ENCODE measurements at places on chromosomes 16 and 17. TPM values are rescaled to one million over a fixed set of nuclear protein-coding genes. Genes with fewer than 3 reads are reported as not detected.

The CTRB1 gene
- polyA plus RNA-seq: not detected

The VASN gene
- 0.45 TPM for polyA plus RNA-seq

The GRB7 gene
- not detected for polyA plus RNA-seq

The ST6GALNAC2 gene
- 0.68 TPM for polyA plus RNA-seq

The CRISPLD2 gene
- polyA plus RNA-seq: not detected

The TLCD2 gene
- polyA plus RNA-seq: not detected

The KRT12 gene
- not detected for polyA plus RNA-seq

The GRN gene
- polyA plus RNA-seq: 219 TPM

The ZDHHC1 gene
- polyA plus RNA-seq: 0.33 TPM

The NHERF2 gene
- polyA plus RNA-seq: not detected

The GPR142 gene
- not detected for polyA plus RNA-seq

The SPATA32 gene
- polyA plus RNA-seq: 0.34 TPM

All from IgD-negative memory B cell (primary cell).